GM06990 (cell line): ENCODE measurements at places on chromosomes 6 and 20.

- no peak for DNase-seq
Observed at GRCh38 chr20:58453391-58453790, 61.8 kb downstream of the APCDD1L start.

GRCh38 chr20:59015411-59015810, 3.8 kb upstream of the TUBB1 start:
- no peak for DNase-seq

GRCh38 chr20:15637950-15638754, 935.1 kb downstream of the KIF16B start:
- no peak for DNase-seq

GRCh38 chr20:21272679-21273078, 30.5 kb upstream of the XRN2 start:
- DNase-seq = peak; percentile 39

- DNase-seq = no peak
Observed at GRCh38 chr20:37917461-37917860, 14.5 kb downstream of the VSTM2L start.

DNA sequence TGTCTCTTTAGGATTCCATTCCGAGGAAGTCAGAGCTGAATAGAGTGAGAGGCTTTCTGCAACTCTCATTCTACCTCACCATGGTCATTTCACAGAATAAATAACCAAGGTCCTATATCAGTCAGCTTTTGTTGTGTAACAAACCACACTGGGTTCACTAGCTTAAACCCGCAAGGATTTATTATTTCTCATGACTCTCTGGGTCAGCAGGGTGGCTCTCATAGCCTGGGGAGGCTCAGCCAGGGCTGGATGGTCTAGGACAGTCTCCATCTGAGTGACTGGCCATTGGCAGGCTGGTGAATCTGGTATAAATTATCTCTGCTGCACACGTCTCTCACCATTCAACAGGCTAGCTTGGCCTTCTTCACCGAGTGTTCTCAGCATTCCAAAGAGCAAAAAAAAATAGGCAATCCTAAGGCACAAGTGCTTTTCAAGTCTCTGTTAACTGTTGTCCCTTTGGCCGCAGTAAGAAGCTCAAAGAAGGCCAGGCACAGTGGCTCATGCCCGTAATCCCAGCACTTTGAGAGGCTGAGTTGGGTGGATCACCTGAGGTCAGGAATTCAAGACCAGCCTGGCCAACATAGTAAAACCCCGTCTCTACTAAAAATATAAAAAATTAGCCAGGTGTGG, 39.7 kb downstream of the ISM1 start:
- no peak for DNase-seq
